ENCODE measurements at places on chromosomes 2 and 18. TPM values are rescaled to one million over a fixed set of nuclear protein-coding genes. Genes with fewer than 3 reads are reported as not detected.

- no peak for DNase-seq
These were observed 168.7 kb upstream of the SIX3 start for GRCh38 chr2:44772669-44773378.

APCDD1 gene
- total RNA-seq = 0.91 TPM

DNA sequence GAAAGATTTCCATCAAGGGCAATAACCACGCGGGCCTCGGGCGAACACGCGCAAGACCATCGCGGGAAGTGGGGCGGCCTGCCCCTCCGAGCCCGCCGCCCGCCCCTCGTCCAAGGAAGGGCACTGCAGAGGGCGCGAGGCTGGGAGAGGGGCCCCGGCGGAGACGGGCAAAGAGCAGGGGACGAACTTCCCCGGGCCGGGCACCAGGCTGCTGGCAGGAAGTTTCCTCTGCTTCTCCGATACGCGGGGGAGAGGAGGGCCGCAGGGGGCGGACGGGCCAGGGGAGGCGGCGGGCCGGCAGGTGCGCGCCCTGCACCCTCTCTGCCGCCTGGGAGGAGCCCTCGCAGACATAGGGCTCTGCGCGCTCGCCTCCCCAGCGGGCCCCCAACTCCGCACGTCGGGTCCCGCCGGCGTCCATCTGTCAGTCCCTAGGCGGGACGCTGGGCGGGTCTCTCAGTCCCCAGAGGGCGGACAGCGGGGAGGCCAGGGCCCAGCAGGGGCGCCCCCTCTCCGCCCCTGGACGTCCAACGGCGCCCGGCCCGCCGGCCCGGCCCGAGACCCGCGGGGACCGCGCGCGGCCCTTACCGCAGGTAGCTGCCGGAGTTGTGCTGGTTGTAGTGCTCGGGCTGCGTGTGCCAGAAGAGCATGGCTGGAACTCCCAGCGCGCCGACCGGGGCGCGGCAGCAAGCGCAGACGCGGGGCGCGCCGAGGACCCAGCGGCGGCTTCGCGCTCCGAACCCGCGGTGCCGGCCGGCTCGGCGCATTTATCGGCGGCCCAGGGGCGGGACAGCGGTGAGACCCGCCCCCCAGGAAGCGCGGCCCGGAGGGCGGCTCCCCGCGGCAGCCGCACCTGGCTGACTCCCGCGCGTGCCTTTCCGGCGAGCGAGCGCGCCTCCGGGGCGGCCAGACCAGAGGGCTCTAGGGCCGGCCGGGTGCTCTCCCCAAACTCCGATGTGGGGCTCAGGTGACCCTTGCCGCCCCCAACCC lies at the start of gene TFCP2L1:
Gene TFCP2L1, minus strand, starts transcription at position 740 of the 987 bp plus-strand sequence. Its CDS starts 93 bp downstream, at position 647.
- DNase-seq = no peak

DNA sequence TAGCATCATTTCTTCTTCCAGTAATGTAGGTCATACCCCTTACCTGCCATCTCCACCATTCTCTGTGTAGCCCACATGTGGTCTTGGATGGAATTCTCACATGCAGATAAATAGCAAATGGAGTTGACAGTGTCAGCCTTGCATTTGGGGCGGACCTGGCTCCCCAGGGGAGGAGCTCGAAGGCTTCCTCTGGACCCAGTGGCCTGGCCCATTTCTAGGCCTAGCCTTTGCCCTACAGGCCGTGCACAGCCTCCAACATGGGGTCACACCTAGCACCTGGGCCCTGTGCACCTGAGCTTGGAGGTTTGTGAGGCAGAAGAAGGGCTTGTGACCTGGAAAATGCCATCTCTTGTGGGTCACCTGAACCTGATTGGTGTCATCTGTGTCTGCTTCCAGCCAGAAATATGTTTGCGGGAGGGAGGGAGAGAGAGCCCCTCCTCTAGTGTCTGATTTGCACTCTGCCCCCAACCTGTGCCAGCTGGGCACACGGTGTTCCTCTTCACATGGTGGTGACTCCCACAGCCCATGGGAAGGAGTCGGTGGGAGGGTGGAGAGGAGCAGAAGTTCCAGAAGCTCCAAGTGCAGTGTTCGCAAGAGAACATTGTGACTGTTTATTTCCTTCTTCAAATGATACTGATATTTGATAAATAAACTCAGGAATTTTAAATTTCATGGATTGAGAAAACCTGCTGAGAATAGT lies 33.0 kb downstream of the ITGB1BP1 start:
- no peak for DNase-seq

REG3G gene
- total RNA-seq = not detected

LOXL3 gene
- total RNA-seq = 3.4 TPM

HMSD gene
- total RNA-seq = not detected

GPR75 gene
- 0.94 TPM for total RNA-seq

DNA sequence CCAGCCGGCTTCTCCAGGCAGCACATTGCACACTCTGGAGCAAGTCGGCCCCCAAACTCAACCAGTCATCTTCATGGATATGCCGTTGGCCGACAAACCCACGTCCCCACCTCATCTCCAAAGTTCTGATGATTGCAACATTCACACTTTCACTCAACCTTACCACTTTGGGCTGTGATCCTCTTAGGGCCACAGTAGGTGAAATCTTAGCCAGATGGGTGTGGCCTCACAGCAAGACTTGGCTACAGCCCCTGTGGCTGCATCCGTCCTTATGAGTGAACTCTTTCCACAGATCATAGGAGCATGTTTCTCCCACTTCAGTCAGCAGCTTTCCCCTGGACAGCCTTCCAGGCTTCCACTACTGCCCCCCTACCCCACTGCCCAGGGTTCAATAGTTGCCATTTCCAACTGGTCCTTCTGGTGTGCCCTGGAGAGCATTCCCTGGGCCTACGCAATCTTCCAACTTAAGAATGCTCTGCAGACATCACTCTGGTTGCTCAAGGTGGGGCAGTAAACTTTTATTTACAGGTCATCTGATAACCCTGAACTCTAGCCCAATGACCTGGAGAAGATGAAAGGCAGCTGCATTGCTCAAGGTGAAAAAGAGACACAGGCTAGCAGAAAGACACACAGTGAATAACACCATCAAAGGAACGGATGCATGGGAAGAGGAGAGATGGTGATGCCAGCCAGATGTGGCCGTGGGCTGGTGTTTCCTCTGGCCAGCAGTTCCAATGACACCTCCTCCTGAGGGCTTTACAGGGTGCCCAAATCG lies 34.5 kb downstream of the ARL4C start:
- DNase-seq = no peak

DNA sequence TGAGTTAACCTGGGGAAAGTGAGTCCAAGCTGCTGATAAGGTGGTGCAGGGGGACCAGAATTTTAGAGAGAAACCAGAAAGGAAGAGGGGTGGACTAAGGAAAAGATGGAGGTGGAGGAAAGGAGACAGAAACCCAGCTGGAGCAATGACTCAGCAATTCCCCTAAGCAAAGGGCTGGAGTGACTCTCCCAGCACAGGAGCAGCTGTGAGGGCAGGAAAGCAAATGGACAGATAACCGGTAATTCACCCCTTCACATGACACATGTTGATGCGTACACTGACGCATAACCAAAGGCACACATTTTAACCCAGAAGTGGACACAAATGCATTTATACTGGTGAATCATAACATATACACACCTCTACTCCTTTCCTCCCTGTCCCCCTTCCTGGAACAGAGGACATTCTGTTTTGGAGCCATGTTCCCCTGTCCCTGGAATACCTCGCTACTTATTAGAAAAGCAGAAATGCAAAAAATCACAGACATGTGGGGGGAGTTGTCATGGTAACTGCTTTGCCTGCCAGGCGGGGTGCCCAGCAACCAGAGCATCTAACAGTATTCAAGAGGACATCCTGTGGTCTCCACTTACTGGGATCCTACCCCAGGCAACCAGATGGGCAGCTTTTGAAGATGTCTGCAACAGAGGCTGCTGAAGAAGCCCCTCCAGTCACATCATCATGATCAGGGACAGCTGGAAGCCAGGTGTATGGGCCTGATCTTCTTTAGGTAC lies 4.7 kb downstream of the CDK5R2 start:
- DNase-seq = peak; percentile 86

PAX8 gene
- total RNA-seq = 27.8 TPM

DNA sequence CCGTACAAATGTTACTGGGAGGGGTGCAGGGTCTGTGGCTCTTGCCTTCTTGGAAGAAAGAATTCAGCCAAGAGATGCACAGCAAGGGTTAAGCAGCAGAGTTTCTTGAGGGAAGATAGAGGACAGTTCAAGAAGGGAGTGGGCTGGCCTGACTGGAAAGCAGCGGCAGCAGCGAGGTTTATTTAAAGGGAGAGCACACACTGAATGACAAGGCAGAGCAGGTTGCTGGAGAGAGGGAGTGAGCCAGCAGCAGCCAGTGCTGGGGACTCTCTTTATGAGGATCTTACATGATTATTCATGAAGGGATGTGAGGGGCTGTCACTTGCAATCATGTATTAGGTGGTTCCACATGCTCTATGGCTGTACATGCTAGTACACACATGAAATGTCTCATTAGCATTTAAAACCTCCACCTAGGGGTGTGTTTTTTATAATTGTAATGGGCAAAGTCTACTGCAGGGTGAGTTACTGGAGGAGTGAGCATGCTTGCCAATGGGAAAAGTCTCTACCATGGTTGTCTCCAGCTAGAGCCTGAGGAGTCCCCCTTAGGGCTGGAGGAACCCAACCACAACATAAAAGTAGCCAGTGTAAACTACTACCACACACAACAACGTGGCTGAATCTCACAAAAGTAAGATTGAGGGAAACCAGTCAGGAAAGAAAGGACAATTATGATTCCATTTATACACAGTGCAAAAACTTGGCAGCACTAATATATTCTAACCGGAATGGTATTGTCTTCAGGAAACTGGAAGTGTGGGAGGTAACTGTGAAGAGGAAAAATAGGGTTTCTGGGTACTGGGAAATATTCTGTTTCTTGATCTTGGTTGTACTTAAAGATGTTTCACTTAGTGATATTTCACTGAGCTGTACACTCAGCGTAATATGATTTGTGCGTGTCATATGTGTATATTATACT lies 87.6 kb upstream of the FAM110C start:
- no peak for DNase-seq

GRCh38 chr18:70522183-70522680 lies 233.4 kb downstream of the SOCS6 start:
- DNase-seq = no peak

GRCh38 chr18:54240629-54241107 lies 16.2 kb upstream of the MBD2 start:
- DNase-seq = peak; percentile 75

GRCh38 chr18:69648486-69648885 lies 247.8 kb downstream of the DOK6 start:
- no peak for DNase-seq

ZNF804A gene
- total RNA-seq = not detected

DNA sequence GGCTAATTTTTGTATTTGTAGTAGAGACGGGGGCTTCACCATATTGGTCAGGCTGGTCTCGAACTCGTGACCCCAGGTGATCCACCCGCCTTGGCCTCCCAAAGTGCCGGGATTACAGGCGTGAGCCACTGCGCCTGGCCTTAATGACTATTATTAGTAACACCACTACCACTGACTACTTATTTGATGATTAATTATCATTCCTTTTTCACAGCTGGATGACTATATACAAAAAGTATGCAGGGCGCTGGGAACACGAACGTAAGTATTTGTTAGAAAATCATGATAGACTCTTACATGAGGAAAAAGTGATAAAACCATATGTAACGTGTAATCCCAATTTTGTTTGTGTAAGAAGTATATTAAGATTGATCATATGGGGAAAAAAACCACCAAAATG lies 21.6 kb downstream of the DARS1 start:
- DNase-seq = no peak

DNA sequence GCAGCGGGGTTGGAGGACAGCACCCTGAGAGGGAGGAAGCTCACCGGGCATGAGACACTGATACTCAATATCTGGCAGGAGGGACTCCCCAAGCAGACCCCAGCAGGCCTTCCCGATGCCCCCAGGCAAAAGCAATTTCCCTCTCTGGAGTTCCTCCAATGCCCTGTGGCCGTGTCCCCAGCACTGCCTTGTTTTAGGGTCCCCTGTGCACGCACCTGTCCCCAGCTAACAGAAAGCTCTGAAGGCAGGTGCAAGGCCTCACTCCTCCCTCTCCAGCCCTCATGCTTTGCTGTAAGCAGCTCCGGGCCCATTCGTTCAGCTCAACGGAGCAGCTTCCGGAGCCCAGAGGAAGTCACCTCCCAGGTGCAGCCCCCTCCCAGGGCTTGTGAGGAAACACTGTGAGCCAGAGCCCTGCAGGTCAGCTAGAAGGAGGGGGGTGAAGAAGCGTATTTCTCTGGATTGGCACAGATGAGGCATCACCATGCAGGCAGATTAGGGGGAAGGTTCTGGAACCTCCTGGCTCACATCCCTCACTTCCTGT lies 50.3 kb upstream of the ID2 start:
- no peak for DNase-seq

TXNDC9 gene
- 51.9 TPM for total RNA-seq

GREB1L gene
- total RNA-seq = 8.8 TPM

ENOSF1 gene
- total RNA-seq = 13.8 TPM

LRATD1 gene
- 3.0 TPM for total RNA-seq

MBD5 gene
- 13.2 TPM for total RNA-seq

GRCh38 chr2:71282493-71282892 lies 49.1 kb upstream of the ZNF638 start:
- DNase-seq = peak; percentile 26

DNA sequence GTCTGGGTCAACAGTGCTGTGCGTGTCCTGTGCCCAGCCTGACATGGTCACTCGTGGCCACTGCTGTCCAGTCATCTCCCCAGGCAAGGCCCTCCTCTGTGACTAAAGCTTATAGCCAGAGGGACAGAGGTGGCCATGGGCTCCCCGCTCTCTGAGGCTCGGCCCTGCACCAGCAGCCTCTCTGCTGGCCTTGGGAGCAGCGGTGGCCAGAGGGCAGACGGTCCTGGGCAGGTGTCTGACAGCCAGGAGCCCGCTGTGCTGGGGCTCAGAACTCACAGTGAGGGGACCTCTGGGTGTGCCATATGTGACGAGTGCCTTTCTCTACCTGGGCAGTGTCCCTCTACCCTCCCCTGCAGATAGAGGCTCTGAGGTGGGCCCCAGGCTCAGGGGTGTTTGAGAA lies 98.7 kb downstream of the FAM210A start:
- DNase-seq = no peak

GBX2 gene
- 0.26 TPM for total RNA-seq

HAUS1 gene
- total RNA-seq = 9.2 TPM

Data from myocyte (in vitro differentiated cells).